Fibroblast of villous mesenchyme (primary cell): ENCODE measurements at places on chromosomes 16 and 17. TPM values are rescaled to one million over a fixed set of nuclear protein-coding genes. Genes with fewer than 3 reads are reported as not detected.

The KIF2B gene
- total RNA-seq: not detected in 2 replicates

The CDT1 gene
- 7.8 and 12.6 TPM in 2 replicates for total RNA-seq

The ASPHD1 gene
- total RNA-seq: 5.2 and 7.8 TPM in 2 replicates

The PROCA1 gene
- total RNA-seq: under 0.01 and 1.6 TPM in 2 replicates

The C17orf113 gene
- total RNA-seq: under 0.01 and 0.32 TPM in 2 replicates

The AOC2 gene
- total RNA-seq: 0.43 and 0.64 TPM in 2 replicates

The PHKB gene
- total RNA-seq: 79.9 and 104 TPM in 2 replicates

The STXBP4 gene
- 13.9 and 16.8 TPM in 2 replicates for total RNA-seq

The ZNF19 gene
- total RNA-seq: 2.2 and 2.6 TPM in 2 replicates

The KANSL1 gene
- 126 and 171 TPM in 2 replicates for total RNA-seq

The MT4 gene
- not detected in 2 replicates for total RNA-seq

The NXN gene
- 91.5 and 124 TPM in 2 replicates for total RNA-seq

DNA sequence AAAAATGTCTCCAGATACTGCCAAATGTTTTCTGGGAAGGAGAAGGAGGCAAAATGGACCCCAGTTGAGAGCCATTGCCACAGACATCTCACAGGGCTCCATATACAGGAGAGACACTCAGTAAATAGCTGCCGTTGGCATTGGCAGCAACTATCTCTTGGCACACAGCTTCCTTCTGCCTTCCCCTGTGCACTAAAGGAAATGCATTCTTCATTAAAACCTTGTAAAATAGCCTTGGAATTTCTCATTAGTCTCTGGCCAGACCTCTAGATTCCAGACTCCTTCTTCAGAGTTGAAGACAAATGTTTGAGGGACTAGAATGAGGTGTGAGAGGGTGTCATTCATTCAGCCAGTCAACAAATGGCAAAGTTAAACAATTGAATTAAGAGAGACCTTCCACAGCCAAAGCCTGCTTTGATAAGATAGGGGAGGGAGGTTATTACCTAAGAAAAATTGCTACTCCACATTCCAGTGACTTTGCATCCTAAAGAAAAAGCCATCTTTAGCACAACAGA is 223.9 kb upstream of the HS3ST3A1 start:
- DNase-seq: no peak

DNA sequence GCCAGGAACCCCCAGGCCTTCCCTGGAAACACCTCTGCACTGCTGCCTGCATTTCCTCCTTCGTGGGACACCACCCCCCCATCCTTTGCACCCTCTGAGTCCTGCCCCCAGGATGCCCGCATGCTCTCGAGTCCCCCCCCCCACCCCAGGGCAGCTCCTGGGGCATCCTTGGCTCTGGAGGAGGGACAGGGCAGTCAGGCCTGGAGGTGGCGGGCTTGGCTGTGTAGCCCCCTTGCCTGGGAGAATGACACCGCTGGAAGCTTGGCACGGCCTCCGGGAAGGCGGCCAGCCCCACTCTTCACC is 98.9 kb upstream of the GSE1 start:
- no peak for DNase-seq

DNA sequence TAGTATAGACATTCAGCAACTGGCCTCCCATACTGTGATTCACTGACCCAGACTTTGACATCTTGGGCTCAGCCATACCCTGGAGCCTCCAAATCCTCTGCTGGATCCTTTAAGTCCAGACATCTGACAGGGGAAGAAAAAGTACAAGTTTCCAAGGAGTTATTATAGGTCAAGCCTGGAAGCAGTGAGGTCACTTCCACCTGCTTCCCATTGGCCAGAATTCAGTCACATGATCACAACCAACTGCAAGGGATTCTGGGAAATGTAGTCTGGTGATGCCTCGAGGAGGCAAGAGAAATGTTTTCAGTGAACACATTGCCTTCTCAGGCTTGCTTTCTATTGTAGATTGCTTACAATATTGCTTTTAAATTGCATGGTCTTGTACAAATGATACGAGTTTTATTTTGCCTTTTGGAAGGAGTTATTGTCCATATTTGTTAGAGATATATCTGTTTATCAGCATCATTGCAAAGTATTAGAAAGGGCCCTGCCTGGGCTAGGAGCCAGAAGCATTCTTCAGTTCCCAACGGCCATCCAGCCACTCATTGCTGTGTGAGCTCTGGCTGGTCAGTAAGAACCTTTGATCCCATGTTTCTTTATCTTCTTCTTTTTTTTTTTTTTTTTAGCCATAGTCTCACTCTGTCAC is 696.9 kb downstream of the WWOX start:
- peak; percentile 79 for DNase-seq

DNA sequence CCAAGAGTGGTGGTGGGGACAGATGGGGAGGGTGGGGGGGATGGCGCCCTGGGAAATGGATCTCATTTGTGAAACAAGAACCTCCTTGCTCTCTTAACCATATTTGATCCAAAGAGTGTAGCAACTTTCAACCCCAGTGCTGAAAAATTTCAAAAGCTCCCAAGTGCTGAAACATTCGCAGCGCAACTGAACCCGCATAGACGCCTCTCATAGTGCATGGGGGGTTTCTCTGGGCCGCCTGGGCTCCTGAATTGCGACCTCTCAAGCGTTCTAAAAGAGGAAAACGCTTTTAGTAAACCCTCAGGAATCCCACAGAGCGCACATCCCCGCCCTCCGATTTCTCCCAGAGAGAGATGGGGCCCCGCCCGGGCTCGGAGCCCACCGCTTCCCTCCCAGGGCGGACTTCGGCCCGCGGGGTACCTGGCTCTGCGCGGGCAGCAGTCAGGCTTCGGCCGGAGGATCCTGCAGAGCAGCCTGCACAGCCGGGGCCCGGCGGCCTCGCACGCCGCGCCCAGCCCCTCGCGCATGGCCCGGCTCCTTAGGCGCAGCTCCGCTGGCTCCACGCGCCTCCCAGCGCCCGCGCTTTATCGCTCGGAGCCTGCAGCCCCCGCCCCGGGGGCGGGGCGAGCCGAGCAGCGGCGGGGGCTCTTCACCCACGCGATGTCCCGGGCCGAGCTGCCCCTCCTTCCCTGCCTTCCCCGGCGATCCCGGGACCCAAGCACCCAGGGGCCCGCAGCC is 7.0 kb downstream of the NOS2 start:
- DNase-seq: no peak

GRCh38 chr17:68344701-68345136 is 53.4 kb downstream of the ARSG start:
- DNase-seq: no peak

GRCh38 chr16:85835227-85835751 is 35.8 kb downstream of the COX4I1 start:
- no peak for DNase-seq

GRCh38 chr16:50038756-50039529 is 13.9 kb downstream of the CNEP1R1 start:
- DNase-seq: no peak

DNA sequence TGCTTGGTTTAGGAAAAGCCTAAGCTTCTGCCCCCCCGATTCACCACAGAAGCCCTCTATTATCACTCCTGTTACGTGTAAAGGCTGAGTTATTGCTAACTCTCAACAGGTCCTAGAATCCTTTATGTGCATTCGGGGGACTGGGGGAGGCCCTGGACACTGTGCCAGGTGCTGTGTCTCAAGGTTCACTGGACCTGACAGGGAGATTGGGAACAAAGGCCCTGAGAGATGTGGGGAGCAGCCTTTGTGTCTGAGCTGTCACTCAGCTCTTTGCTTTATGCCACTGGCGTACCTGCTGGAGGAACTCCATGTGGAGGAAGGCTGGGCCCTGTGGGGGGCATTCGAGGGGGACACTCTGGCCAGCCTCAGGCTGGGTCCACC is 65.9 kb downstream of the METRNL start:
- DNase-seq: no peak

GRCh38 chr17:81333616-81334368 is 38.7 kb upstream of the SLC38A10 start:
- no peak for DNase-seq

DNA sequence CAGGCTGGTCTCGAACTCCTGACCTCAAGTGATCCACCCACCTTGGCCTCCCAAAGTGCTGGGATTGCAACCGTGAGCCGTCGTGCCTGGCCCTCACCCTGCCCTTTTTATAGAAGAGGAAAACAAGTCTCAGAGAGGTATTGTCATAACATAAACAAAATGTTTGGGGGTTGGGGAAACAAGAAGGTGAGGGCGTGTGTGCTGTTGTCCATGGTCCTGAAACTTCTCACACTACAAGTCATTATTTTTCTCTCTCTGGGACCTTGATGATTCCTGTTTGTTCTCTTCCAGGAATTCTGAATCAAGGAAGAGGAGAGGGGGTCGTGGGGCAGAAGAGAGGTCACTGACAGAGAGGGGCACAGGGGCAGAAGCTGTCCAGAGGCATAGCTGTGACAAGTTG is 160.2 kb upstream of the LHX1 start:
- DNase-seq: peak; percentile 8

DNA sequence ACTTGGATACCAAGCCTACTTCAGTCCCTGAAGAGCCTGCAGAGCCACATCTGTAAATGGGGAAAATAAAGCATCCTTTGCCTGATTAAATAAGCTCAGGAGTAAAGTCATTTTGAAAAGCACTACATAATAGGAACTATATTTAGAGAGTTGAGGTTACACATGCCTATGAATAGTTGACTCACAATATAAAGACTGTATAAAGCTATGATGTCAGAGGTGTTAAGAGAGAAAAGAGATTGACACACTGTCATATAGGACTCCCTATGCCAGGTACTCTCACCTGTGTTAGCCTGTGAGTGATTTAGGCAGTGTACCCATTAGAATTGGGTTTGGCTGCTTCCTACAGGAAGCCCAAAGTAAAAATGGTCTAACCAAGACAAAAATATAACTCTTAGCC is 87.7 kb upstream of the CRHR1 start:
- DNase-seq: no peak

- DNase-seq: no peak
Observed at GRCh38 chr17:40097087-40097486, 3.3 kb downstream of the NR1D1 start.

- no peak for DNase-seq
Observed at GRCh38 chr16:29963021-29963743, 1.3 kb downstream of the TMEM219 start.

DNA sequence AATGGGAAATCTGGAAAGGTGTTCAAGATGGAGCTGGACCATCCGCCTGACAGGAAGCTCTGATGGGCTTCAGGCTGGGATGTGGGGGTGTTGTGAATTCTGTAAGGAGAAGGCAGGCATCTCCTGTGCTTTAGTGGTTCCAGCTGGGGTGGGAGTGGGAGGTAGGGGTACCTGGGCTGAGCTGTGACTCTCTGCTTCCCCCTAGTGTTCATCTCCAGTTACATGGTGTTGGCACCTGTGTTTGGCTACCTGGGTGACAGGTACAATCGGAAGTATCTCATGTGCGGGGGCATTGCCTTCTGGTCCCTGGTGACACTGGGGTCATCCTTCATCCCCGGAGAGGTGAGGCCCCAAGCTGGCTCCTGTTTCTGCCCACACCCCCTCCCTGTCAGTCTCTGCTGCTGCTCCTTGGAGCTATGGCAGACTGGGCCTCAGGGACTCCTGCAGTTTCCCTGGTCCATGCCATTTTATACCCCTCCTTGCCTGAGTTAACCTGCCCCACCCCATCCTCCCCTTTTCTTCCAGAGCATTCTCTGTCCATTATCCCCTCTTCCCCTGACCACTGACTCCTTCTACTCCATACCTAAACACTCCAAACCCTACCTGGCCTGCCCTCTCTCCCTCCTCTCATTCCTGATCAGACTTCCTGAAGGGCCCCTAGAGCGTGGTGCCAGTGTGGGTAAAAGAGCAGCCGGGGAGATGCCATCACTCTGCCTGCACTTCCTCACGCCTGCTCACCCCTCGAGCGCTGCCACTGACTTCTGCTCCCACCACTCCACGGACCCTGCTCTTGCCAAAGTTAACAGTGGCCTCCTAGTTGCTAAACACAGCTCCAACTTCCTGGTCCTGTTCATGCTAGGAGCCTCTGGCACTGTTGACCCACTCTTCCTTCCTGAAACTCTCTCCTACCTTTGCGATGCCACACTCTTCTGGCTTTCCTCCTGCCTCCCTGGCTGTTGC is 3.4 kb downstream of the SPNS1 start:
- no peak for DNase-seq

- DNase-seq: no peak
Observed at GRCh38 chr17:8798176-8798845, 854 bp downstream of the MFSD6L start.

DNA sequence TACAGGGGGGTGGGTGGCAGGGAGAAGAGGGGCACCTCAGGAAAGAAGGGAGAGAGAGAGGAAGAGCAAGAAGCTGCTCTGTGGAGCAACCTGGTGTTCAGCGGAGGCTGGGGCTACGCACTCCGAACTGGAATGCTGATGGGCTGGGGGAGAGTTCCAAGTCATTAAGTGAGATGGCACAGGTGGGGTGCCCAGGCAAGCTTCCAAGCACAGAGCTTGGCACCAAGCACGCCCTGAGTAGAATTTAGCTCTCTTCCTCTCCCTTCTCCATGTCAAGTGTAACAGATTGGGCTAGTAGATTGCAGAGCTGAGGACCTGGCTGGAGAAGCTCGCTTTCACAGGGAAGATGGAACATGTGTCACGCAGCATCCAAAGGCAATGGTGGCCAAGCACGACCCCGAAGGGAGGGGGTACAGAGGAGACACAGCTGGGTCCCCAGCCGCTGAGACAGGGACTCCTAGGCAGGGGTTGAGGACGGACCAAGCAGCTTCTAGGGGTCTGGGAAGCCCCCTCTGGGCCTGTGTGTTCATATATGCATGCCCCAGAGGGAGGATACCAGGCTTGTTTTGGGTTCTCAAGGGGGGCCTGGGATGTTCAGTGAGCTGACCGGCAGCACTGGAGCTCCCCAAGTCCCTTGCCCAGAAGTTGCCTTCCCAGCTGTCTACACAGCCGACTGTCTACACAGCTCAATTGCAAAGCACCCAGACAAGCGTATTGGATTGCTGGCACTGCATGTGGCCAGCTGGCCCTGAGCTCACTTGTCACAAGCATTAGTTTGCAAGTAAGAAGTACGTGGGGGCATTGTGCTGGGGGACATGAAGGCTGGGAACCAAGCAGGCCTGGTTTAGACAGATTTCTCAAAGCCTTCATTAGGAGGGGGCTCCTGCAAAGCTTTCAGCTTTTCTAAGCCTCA is 247.8 kb downstream of the ENGASE start:
- DNase-seq: no peak

DNA sequence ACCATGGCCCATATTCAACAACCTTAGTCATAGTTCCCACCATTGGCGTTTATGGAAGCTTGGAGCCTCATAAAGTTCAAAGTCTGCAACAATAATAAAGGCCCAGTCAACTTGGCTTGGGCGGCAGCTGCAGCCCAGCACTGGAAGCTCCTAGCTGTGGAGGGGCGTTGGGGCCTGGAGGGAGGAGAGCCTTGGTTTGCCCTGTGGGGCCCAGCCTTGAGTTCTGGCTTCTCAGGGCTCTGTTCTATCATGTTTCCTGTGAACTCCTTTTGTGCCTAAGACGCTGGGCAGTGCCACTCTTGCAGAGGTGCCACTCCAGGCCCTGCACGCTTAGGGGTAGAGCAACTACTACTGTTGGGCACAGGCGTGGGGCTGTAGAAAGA is 927 bp upstream of the ENGASE start:
- no peak for DNase-seq

GRCh38 chr16:89476811-89477261 is 13.5 kb downstream of the ANKRD11 start:
- DNase-seq: no peak

GRCh38 chr16:50440991-50441390 is 72.2 kb upstream of the BRD7 start:
- no peak for DNase-seq

- DNase-seq: no peak
Observed at GRCh38 chr17:1174263-1174880, 5.4 kb downstream of the ABR start.
